ENCODE measurements at places on chromosomes 12 and 14.

GRCh38 chr14:99946652-99947489 is 118.4 kb upstream of the EVL start:
- DNase-seq: peak; percentile 81

DNA sequence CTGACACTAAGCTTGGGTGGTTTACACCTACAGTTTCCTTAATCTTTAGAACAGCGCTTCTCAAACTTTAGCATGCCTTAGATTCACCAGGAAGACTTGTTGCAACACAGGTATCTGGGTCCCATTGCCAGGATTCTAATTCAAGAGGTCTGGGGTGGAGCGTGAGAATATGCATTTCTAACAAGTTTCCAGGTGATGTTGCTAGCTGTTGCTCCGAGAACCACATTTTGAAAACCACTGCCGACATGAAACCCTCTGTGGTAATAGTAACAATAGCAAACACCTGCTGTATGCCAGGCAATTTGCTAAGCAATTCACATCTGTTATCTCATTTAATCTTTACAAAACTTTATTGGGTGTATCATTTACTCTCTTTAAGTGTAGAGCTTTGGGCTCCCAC is 58.6 kb downstream of the TRHDE start:
- no peak for DNase-seq

- no peak for DNase-seq
Observed at GRCh38 chr14:65239938-65240296, 137.6 kb upstream of the MAX start.

- DNase-seq: no peak
Observed at GRCh38 chr12:61860451-61860850, 399.8 kb upstream of the USP15 start.
